Stimulated activated CD8-positive, alpha-beta memory T cell treated with anti-CD3 and anti-CD28 coated beads, Interleukin-4, amount 100 ng/mL, for 1 hour (primary cell): ENCODE measurements at places on chromosomes 16 and 17.

- no peak for DNase-seq
These were observed 741.1 kb upstream of the EEF2KMT start for GRCh38 chr16:5838725-5839124.

DNA sequence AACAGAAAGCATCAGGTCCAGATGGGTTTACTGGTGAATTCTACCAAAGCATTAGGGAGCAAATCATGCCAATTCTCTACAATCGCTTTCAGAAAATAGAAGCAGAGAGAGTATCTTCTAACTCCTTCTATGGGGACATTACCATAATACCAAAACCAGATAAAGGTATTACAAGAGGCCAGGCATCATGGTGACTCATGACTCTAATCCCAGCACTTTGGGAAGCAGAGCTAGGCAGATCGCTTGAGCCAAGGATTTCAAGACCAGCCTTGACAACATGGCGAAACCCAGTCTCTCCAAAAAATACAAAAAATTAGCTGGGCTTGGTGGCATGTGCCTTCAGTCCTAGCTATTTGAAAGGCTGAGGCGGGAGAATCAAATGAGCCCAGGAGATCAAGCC lies 23.0 kb downstream of the HBQ1 start:
- DNase-seq: no peak

DNA sequence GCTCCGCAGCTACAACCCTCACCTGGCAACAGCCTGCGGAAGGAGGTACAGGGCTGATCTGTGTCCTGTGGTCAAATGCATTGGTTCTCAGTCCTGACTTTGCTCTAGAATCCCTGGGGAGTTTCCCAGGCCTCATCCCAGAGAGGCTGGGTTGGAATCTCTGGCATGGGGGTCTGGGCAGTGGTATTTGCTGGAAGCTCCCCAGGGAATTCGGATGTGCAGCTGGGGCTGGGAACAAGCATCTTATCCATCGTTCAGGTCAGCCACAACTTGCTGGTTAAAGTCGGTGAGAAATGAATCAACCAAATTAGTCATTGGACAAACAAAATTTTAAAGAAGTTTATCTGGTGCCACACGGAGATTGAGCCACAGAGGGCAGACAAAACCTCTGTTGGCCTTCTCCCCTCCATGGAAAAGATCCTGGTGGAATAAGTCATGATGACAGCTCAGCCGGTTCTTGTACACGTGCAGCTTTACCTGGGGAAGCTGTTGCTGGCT lies 231.2 kb downstream of the FOXL1 start:
- no peak for DNase-seq

GRCh38 chr16:80803339-80804055 lies 901 bp downstream of the CDYL2 start:
- no peak for DNase-seq

DNA sequence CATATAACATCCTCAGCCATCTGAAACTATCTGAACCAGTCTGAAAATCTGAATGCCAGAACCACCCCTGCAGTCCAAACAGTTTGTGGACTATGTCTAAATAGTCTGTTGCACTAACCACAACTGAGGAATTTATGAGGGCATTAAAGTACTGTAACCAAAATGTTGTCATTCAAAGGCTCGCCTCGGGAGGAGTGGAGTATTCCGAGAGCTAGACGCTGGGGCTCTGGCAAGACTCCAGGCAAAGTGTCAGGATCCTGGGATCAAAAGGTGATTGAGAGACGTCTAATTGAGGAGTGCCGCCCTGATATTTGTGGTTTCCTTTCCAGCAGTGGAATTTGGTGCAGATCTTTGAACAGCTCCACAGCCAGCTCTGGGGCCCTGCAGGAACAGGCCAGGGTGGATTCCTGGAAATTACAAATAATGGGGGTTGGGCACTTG lies 142.9 kb upstream of the MYOCD start:
- DNase-seq: no peak

DNA sequence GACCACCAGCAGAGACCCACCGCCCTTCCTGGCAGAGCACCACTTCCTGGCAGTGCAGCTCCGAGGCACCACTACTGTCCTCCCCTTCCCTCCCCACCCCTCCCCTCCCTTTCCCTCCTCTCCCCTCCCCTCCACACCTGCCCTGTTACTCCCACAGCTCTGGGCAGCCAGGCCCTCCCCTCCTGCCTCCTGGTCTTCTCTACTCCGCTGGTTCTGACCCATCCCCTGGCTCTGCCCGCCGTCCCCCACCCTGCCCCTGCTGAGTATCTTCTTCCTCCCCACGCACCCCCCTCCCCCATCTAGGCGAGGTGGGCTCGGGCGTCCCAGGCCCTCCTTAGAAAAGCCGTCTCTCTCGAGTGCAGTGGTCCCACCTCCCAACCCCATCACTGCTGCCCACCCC lies 77.7 kb downstream of the AMFR start:
- DNase-seq: no peak

DNA sequence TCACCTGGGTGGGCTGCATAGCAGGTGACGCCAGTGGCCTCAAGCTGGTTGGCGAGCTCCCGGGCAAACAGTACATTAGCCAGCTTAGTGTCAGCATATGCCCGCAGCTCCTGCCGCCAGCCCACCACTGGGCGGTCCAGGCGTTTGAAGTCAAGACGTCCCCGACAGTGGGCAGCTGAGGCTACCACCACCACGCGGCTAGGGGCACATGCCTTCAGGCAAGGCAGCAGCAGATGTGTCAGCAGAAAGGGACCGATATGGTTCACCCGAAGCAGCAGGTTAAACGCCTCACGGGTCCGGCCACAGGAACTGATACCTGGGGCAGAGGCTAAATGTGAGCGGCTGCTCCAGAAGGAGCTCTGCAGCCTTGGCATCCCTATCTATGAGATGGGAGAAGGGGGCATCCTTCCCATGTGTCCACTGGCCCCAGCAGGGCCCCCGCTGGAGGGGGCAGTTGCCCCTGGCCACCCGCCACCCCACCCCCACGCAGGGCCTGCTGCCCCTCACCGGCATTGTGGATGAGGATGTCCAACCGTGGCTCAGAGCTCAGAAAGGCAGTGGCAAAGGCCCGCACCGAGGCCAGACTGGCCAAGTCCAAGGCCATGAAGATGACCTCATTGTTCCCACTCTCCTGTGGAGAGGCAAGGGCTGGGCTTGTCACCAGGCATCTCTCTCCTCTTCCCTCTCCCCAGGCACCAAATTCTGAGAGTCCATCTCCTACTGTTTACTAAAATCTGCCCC lies 1.7 kb downstream of the DHRS13 start:
- DNase-seq: no peak

DNA sequence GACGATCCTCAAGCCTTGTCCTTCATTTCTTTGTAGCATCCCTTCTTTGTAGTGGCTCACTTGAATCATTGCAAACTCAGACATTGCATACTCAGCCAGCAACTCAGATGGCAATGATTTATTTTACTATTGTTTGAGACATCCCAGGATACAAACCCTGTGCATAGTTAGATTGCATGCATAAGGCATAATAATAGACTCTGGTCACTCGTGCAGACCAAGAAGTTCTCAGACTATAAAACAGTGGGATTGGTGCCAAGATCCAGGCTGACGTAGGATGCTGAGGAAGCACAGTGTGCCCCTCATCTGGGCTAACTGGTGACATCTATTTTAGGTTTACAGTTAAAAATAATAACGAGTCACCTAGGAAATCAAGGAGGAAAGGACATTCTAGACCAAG lies 142.3 kb downstream of the PMP22 start:
- DNase-seq: no peak

DNA sequence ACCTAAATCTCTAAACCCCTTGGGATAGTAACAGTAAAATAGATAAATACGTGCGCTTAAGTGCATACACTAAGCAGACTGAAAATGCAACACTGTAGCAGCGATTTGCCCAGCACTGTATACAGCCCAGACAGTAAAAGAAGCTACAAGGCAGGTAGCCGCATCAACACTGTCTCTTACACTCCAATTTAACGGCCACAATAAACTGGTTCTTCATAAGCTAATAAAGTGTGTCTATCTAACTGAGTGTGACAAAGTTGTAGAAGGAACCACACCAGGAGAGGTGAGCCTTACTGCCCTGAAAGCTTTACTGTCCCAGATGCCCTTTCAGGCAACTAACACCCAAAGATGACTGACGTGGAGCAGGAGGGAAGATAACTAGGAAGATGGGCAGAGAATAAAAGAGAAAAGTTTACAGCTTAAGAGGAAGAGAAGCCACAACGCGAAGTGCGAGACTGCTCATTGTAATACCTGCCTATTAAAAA lies 847 bp downstream of the ZDHHC7 start:
- no peak for DNase-seq
